ENCODE measurements at places on chromosomes 7 and 10. TPM values are rescaled to one million over a fixed set of nuclear protein-coding genes. Genes with fewer than 3 reads are reported as not detected.

DNA sequence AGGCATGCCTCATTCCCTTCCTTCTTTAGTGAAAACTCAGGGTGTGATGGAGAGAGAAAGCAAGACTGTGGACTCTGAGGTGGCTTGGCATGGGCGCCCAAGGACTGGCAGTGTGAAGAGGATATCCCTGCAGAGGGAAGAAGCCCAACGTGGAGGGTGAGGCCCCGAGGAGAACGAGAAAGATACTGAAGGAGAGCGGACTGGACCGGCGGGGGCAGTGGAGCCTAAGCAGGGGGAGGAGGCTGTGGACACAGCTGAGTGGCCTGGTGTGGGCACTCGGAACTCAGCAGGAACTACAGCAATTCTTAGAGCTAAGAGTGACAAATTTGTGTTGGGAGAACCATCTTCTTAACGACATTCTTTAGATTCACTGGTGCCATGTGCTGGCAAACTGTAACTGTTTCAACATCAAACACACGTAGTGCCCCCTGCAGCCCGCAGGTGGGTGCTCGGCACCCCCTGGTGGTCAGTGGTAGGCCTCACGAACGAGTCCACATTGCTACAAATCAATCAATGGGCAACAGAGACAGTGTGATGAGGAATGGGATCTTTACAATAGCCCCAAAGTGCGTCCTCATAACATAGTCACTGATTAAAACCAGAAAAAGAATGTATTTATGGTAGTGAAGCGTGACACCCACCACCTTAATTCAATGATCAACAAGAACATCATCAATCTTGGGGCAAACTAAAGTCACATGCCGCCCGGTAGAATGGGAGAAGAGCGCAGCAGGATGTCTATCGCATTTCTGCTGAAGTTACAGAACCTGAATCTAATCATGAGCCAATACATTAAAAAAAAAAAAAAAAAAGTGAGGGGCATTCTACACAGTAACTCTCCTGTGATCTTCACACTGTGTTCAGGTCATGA is 2.0 kb upstream of the SFTPA1 start:
- peak; percentile 46 for DNase-seq
- no peaks in the 10 kb centered on the region for H3K4me1 ChIP-seq
- peaks cover 12% of the 10 kb centered on the region for H3K27me3 ChIP-seq
- H3K27ac ChIP-seq, result no peak overlapping the region
- H3K4me3 ChIP-seq, result no peak overlapping the region

DNA sequence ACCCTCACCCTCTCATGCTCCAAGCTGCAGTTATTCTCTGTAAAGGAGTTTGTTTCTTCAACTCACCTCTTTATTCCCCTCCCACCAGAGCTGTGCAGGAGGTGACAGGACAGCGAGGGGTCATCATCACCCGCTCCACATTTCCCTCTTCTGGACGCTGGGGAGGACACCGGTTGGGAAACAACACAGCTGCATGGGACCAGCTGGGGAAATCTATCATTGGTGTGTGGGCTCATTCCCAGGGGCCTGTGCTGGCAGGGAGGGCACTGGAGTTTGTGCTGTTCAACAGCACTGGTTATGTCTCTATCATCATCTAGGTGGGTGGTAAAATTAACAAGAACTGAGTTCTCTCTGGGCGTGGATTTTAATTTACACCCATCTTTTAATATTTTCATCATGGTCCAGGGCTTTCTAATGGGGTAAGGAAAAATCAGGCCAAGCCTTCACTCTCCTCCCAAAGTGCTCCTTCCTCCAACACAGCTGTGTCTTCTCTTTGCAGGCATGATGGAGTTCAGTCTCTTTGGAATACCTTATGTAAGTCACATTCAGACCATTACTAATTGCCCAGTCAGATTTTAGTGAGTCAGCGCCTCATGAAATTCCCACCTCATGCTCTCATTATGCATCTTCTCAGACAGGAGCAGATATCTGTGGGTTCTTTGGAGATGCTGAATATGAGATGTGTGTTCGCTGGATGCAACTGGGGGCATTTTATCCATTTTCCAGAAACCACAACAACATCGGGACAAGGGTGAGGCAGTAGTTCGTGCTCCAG is 61.6 kb downstream of the PRSS58 start:
- H3K27me3 ChIP-seq, result no peaks in the 10 kb centered on the region
- no peak for DNase-seq
- H3K4me3 ChIP-seq, result no peak overlapping the region
- no peaks in the 10 kb centered on the region for H3K4me1 ChIP-seq
- no peaks in the 10 kb centered on the region for H3K36me3 ChIP-seq

DNA sequence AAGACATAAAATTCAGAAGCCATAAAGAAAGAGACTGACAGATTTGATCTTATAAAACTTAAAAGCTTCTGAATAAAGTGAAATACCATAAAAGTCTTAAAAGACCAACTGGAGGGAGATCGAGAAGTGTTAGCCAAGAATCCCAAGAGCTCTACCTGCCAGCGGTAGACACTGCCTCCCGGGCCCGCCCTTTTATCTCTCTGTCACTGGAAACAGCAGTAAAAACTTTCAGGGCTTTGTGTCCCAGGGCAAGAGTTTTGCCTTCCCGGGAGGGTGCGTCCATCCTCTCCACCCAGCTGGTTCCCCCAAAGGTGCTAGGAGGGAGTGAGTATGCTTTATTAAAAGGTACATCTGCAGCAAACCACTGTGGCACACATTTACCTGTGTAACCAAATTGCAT is 5.8 kb downstream of the PLA2G12B start:
- H3K27me3 ChIP-seq, result no peaks in the 10 kb centered on the region
- no peak overlapping the region for H3K27ac ChIP-seq
- no peaks in the 10 kb centered on the region for H3K36me3 ChIP-seq
- DNase-seq, result no peak
- H3K4me3 ChIP-seq, result no peak overlapping the region

DNA sequence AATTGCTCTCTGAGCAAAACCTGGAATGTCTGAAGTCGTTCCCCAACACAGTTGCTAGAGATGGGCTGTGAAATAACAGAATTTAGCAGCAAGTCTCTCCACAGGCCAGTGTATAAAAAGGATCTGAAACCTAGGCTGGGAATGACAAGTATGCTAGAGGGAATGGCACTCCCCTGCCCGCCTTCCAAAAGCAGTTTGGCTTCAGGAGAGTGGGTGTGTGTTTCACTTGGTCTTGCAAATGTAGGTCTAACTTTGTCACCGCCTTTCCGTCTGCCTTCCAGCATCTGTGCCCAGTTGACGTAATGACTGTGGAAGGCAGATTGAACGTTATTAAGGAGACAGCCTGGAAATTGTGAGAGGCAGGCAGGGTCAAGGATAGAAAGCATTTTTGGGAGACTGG is 18.0 kb upstream of the MTURN start:
- no peak for DNase-seq
- H3K27ac ChIP-seq, result no peak overlapping the region

- no peak for DNase-seq
- H3K27ac ChIP-seq, result no peak overlapping the region
- H3K4me3 ChIP-seq, result no peak overlapping the region
- peaks cover 56% of the 10 kb centered on the region for H3K4me1 ChIP-seq
Observed at GRCh38 chr7:1508277-1508758, 4.1 kb upstream of the INTS1 start.

GRCh38 chr7:139627831-139628230 is 104.3 kb downstream of the CLEC2L start:
- no peak overlapping the region for H3K27ac ChIP-seq
- H3K4me1 ChIP-seq, result no peaks in the 10 kb centered on the region
- no peak overlapping the region for H3K4me3 ChIP-seq
- peaks cover 40% of the 10 kb centered on the region for H3K36me3 ChIP-seq

GRCh38 chr7:31633894-31634494 is 53.0 kb upstream of the PPP1R17 start:
- peak; percentile 56 for DNase-seq
- no peak overlapping the region for H3K27ac ChIP-seq
- H3K4me3 ChIP-seq, result no peak overlapping the region
- H3K4me1 ChIP-seq, result no peaks in the 10 kb centered on the region
- no peaks in the 10 kb centered on the region for H3K27me3 ChIP-seq

GRCh38 chr7:102953406-102953805 is 40.6 kb downstream of the LRRC17 start:
- no peak overlapping the region for H3K4me3 ChIP-seq
- DNase-seq, result no peak
- H3K4me1 ChIP-seq, result no peaks in the 10 kb centered on the region
- no peaks in the 10 kb centered on the region for H3K27me3 ChIP-seq
- H3K27ac ChIP-seq, result no peak overlapping the region
- no peaks in the 10 kb centered on the region for H3K36me3 ChIP-seq

- peaks cover 49% of the 10 kb centered on the region for H3K36me3 ChIP-seq
- H3K27ac ChIP-seq, result no peak overlapping the region
- no peaks in the 10 kb centered on the region for H3K27me3 ChIP-seq
- no peaks in the 10 kb centered on the region for H3K4me1 ChIP-seq
Observed at GRCh38 chr10:124700293-124701037, 43.7 kb downstream of the FAM53B start.

DNA sequence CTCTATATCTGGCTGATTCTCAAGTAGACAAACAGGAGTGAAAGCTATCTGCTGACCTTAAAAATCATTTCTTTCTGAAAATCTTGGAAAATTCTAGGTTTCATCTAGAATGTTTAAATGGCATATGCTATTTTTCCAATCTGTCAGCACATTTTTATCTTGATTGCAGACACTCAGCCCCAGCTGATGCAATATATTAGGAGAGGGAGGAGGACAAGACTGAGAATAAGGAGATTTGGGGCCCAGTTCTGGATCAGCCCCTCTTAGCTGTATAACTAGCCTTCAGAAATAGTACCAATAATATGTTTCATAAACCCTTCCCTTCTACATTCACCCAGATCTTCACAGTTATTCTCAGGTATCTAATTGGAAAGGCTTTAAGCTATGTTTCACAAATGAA is 131.2 kb downstream of the HDAC9 start:
- H3K27ac ChIP-seq, result no peak overlapping the region
- no peaks in the 10 kb centered on the region for H3K36me3 ChIP-seq
- DNase-seq, result no peak
- no peaks in the 10 kb centered on the region for H3K4me1 ChIP-seq

DNA sequence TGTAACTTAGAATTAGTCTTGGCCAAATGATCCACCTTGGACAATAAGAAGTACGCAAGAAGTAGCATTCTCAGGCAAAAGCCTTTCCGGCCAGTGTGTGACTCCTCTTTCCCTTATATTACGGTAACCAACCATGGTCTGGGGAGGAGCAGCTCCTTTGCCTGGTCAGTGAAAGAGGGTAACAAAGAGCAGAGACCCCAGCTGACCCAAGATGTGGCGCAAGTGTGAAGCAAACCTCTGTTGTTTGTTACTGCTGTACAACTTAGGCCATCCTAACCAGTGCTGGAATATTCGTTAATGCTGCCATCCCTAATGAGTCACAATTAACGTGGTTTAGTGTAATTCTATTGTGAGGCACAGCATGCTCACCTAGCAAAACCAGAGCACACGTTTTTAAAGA is 44.0 kb downstream of the HIPK2 start:
- peaks cover 5% of the 10 kb centered on the region for H3K36me3 ChIP-seq
- H3K27me3 ChIP-seq, result no peaks in the 10 kb centered on the region

DNA sequence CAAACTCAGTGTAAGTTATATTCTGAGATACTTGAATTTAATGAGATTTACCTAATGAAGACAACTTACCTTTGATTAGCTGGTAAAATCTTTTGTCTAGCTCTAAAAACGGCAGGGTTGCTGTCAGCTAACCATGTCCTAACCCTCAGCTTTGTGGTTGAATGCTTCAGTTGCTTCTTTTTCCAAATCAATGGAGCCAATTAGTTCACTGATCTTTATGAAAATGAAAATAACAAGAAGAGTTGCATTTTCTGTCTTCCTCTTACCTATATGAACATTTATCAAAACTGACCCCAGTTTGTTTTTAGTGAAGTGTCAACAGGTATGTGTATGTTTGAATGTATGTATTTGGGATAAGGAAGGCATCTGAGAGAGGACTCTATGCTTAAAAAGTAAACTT is 253.1 kb upstream of the MTPN start:
- H3K27ac ChIP-seq, result no peak overlapping the region
- H3K4me3 ChIP-seq, result no peak overlapping the region
- no peaks in the 10 kb centered on the region for H3K36me3 ChIP-seq
- DNase-seq, result no peak
- H3K27me3 ChIP-seq, result no peaks in the 10 kb centered on the region

Gene FGL2
- 0.08 TPM for total RNA-seq

Gene OR13A1
- total RNA-seq, result not detected

Gene AFAP1L2
- not detected for total RNA-seq

Gene SPDYE3
- not detected for total RNA-seq

Gene PDZD7
- total RNA-seq, result 0.60 TPM

Gene NPSR1
- total RNA-seq, result not detected

Data from HepG2 (cell line).